ENCODE measurements at places on chromosomes 7 and 10. TPM values are rescaled to one million over a fixed set of nuclear protein-coding genes. Genes with fewer than 3 reads are reported as not detected.
A peak's percentile ranks its signal among the peaks of the same experiment; 100 is the strongest.

BAMBI gene
- not detected for total RNA-seq

TSPAN15 gene
- 97.7 TPM for total RNA-seq

HOXA7 gene
- 10.1 TPM for total RNA-seq

RADIL gene
- 1.5 TPM for total RNA-seq

HYCC1 gene
- total RNA-seq = 3.7 TPM

FAM25C gene
- not detected for total RNA-seq

UNCX gene
- not detected for total RNA-seq

FGFR2 gene
- 102 TPM for total RNA-seq

VPS37D gene
- not detected for total RNA-seq

- DNase-seq = no peak
- no peak overlapping the region for H3K4me3 ChIP-seq
- H3K27me3 ChIP-seq = no peaks in the 10 kb centered on the region
- no peak overlapping the region for H3K27ac ChIP-seq
Measured at GRCh38 chr7:142762104-142762503, 8.7 kb upstream of the PRSS2 start.

DNA sequence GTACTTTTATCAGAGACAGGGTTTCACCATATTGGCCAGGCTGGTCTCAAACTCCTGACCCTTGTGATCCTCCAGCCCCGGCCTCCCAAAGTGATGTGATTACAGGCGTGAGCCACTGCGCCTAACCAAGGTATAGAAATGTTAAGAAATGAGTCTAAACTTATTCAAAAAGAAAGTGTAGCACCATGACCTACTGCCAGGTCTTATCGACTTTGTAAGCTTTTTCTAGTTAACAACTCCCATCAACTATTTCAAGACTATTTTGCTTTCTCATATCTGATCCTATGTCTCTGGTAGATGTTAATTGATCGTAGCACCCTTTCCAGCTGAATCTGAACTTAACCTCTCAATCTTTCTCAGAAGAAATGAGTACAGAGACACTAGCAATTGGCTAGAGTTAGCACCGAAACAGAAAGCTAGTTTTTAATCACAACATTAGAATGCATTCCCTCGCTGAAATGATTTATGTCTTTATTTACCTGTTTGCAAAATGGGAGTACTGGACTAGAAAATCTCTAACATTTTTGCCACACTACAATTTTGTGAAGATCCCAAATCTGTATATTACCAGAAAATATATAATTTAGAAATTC lies 114.0 kb upstream of the HGF start:
- no peaks in the 10 kb centered on the region for H3K27me3 ChIP-seq
- H3K4me3 ChIP-seq = no peak overlapping the region
- DNase-seq = no peak
- H3K27ac ChIP-seq = no peak overlapping the region

DNA sequence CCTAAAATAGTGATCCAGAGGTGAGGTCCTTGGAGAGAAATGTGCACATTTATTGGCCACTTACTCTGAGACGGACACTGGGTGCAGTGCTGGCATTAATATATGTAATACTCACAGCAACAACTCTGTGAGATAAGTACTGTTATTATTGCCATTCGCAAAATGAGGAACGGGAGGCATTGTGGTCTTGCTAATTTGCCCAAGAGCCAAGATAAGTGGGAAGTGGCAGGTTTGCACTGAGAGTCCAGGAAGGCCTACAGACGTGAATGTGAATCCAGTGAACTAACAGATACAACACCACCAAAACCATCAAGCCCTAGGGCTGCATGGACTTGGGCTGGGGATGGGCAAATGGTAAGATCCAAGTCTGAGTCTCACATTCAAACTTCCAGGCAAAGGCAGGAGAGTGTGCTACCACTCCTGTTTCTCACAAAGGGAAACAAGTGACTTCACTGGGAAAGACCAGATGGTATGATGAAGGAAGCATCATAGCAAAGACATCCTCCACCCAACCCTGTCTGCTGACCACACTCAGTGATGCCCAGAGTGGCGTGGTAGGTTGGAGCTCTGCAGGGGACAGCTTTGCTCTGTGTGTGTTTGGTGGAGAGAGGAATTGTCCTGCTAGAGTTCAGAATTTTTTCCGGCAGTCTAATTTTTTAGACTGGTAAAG lies 19.2 kb downstream of the TMEM273 start:
- no peaks in the 10 kb centered on the region for H3K4me1 ChIP-seq
- no peak overlapping the region for H3K4me3 ChIP-seq

- DNase-seq = peak; percentile 22
- no peaks in the 10 kb centered on the region for H3K36me3 ChIP-seq
- H3K4me3 ChIP-seq = no peak overlapping the region
- no peaks in the 10 kb centered on the region for H3K27me3 ChIP-seq
Measured at GRCh38 chr7:90726623-90727022, 130.5 kb downstream of the CDK14 start.

GRCh38 chr7:50640779-50641178 lies 75.6 kb upstream of the DDC start:
- H3K4me3 ChIP-seq = no peak overlapping the region
- no peaks in the 10 kb centered on the region for H3K4me1 ChIP-seq
- no peak overlapping the region for H3K27ac ChIP-seq
- no peaks in the 10 kb centered on the region for H3K27me3 ChIP-seq
- DNase-seq = no peak

DNA sequence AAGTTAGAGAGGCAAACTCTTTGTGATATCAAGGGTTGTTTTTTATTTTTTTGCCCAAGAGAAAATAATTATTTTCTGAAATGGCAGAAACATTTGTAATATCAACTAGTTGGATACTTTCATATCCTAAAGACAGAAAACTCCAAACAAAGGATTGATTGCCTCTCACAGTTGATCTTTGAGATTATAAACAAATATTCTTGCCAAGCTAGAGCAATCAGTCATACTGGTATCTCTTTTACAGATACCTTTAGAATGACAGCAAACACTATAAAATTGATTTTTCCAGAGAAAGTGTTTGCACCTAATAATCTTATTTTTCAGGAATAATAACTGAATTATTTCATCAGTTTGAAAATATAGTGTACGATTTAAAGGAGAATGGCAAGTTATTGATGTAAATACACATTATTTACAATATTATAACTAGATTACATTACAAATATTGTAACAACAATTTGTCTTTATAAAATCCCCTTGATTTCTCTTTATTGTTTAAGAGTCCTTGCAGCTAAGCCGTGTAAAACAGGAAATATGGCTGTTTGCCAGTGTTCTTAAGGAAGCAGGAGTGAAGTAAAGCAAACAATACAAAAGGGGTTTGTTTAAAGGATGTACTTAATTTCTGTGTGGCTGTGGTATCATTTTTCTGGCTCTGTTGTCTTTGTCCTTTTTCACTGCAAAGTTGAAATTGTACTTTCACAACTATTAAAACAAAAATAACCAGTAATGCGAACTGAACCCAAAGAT lies 58.4 kb downstream of the MAPK8 start:
- H3K4me3 ChIP-seq = no peak overlapping the region
- H3K36me3 ChIP-seq = no peaks in the 10 kb centered on the region
- peaks cover 24% of the 10 kb centered on the region for H3K4me1 ChIP-seq
- no peak overlapping the region for H3K27ac ChIP-seq
- H3K27me3 ChIP-seq = no peaks in the 10 kb centered on the region

DNA sequence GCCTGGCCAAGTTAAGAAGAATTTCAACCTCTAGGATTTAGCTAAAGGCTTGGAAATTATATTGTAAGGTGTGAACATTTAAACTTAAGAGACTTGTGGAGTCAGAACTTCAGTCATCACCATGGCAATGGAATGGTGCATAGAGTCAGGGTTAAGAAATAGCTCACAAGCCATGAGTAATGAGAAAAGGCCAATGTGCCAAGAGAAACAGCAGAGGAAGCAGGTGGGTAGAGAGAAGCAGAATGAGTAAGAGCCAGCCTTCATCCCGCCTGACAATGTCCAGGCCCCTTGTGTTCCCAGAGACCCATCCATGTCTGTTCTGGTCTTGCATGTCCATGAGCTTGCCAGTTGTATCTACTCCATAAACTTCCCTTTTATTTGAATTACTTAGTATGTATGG lies 62.6 kb upstream of the TBX20 start:
- H3K27me3 ChIP-seq = no peaks in the 10 kb centered on the region
- no peak overlapping the region for H3K4me3 ChIP-seq
- no peak overlapping the region for H3K27ac ChIP-seq
- DNase-seq = no peak

DNA sequence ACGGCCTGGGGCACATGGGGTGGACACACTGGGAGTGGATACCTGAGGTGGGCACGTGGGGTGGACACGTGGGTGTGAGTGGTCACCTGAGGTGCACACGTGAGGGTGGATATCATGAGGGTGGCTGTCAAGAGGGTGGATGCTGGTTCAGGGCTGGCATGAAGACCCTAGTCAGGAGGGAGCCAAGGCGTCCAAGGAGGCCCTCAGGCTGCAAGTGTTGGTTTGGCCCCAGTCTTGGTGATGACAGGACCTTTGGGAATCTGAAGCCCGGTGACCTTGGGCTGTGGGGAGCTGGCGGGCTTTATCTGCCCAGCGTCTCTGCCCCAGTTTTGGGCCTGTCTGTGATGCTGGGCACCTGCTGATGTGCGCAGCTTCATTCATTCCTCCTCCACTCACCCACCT lies 24.9 kb upstream of the PFKFB3 start:
- no peaks in the 10 kb centered on the region for H3K27me3 ChIP-seq
- no peaks in the 10 kb centered on the region for H3K36me3 ChIP-seq
- H3K4me3 ChIP-seq = no peak overlapping the region

DNA sequence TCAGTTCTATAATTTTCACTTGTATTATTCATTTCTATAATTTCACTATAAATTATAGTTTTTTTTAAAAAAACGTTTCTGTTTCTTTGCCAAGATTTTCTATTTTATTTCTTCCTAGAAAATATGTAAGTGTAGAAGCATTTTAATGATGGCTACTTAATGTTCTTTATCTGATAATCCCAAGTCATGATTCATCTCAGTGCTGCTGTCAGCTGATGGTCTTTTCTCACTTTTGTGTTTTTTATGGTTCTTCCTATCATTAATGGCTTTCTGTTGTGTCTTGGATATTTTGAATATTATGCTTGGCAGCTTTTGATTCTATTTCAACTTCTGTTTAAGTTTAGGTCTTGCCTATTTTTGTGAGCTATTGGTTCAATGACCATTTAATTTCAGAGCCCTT lies 268.6 kb downstream of the BAMBI start:
- H3K4me1 ChIP-seq = no peaks in the 10 kb centered on the region
- no peaks in the 10 kb centered on the region for H3K36me3 ChIP-seq

- H3K36me3 ChIP-seq = no peaks in the 10 kb centered on the region
- no peak for DNase-seq
- H3K4me3 ChIP-seq = no peak overlapping the region
Measured at GRCh38 chr7:102942181-102942866, 29.5 kb downstream of the LRRC17 start.

- H3K36me3 ChIP-seq = no peaks in the 10 kb centered on the region
- no peak overlapping the region for H3K27ac ChIP-seq
- no peak overlapping the region for H3K4me3 ChIP-seq
- no peaks in the 10 kb centered on the region for H3K27me3 ChIP-seq
Measured at GRCh38 chr10:71933651-71934050, 30.5 kb upstream of the CHST3 start.

DNA sequence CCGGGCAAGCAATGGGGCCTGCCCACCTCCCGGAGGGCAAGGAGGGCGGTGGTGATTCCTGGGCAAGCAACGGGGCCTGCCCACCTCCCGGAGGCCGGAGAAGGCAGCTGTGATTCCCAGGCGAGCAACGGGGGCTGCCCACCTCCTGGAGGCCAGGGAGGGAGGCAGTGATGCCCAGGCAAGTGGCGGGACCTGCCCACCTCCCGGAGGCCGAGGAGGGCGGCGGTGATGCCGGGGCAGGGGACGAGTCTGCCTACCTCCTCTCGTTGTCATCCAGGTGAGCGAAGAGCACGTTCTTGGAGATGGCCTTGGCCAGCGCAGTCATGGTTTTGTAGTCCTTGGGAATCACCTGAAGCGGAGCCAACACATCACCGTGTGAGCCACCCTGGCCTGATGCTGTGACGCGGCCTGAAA lies 49.5 kb upstream of the DNAAF5 start:
- H3K27ac ChIP-seq = no peak overlapping the region
- H3K4me1 ChIP-seq = no peaks in the 10 kb centered on the region
- no peaks in the 10 kb centered on the region for H3K27me3 ChIP-seq
- no peaks in the 10 kb centered on the region for H3K36me3 ChIP-seq
- DNase-seq = no peak
- H3K4me3 ChIP-seq = no peak overlapping the region

Measured in transverse colon (tissue), 4 donors.